ENCODE measurements at places on chromosomes 4 and X. TPM values are rescaled to one million over a fixed set of nuclear protein-coding genes. Genes with fewer than 3 reads are reported as not detected.

Gene GLRA3
- not detected for total RNA-seq

Gene GRID2
- 0.10 TPM for total RNA-seq

Gene DMRTC1B
- total RNA-seq = not detected

Gene GLOD5
- total RNA-seq = not detected

Gene TCEANC
- 2.7 TPM for total RNA-seq

Gene TKTL2
- total RNA-seq = not detected

Gene BEX2
- 1.0 TPM for total RNA-seq

Gene NHSL2
- total RNA-seq = 2.4 TPM

Gene IL2
- total RNA-seq = not detected

Gene TLR1
- total RNA-seq = 1.5 TPM

Gene TSPAN6
- total RNA-seq = 36.5 TPM

Gene ANK2
- total RNA-seq = 132 TPM

Gene YY2
- 4.0 TPM for total RNA-seq

Gene FAM9B
- total RNA-seq = not detected

Gene RRH
- not detected for total RNA-seq

Gene XAGE1A
- total RNA-seq = not detected

Gene RAB28
- total RNA-seq = 16.5 TPM

Gene PLXNA3
- total RNA-seq = 58.3 TPM

Gene MAGEA9B
- total RNA-seq = not detected

Gene GRPR
- not detected for total RNA-seq

Gene DBET
- not detected for total RNA-seq

Gene KLF8
- 2.2 TPM for total RNA-seq

Gene MPC1L
- total RNA-seq = not detected

Gene TEX13C
- total RNA-seq = not detected

Gene FGFBP2
- total RNA-seq = not detected

Gene BEX5
- total RNA-seq = not detected

Gene PCSK1N
- 10.7 TPM for total RNA-seq
